ENCODE measurements at places on chromosomes 7 and 10. TPM values are rescaled to one million over a fixed set of nuclear protein-coding genes. Genes with fewer than 3 reads are reported as not detected.

GRCh38 chr7:6231184-6231583 is 41.2 kb downstream of the CYTH3 start:
- DNase-seq = no peak

DNA sequence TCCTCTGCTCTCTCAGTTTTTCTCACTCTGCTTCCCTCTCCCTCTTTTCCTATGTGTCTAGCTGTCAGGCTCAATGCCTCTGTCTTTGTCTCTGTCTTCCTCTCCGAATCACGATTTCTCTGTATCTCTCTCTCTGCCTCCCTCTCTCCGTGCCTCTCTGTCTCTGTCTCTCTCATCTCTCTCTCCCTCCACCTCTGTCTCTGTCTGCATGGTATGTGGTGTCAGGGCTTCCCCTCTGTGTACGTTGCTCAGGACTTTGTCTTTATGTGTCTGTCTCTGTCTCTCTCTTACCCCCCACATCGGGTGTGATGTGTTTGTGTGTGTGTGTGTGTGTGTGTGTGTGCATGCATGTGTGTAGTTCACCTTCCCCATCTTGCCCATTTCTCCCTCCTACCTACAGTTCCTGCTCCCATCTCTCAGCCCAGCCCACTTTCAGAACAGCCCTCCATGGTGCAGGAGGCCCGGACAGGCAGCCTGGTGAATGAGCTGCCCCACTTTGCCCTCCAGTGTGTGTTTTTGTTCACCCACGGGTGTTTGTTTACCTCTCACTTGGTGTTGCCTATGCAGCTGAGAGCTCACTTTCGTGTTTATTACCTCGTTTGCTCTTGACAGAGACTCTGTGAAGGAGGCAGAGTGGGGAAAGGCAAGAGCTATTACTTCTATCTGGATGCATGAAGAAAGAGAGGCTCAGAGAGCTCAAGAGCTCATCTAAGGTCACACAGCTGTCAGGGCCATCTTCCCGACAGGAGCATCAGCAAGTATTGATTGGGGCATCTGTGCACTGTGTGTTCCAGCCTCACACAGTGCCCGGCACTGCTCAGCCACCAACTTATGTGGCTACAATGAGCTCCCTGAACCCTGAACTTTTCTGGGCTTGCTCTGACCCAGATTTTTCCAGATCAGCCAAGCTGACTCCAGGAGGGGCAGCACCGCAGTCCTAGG is 163.5 kb upstream of the ZMIZ1 start:
- no peak for DNase-seq

Gene CPA5
- not detected for total RNA-seq

Gene SLC29A4
- 6.9 TPM for total RNA-seq

Gene RTKN2
- 22.1 TPM for total RNA-seq

- DNase-seq = no peak
Observed at GRCh38 chr7:134740376-134740775, 39.1 kb upstream of the CALD1 start.

DNA sequence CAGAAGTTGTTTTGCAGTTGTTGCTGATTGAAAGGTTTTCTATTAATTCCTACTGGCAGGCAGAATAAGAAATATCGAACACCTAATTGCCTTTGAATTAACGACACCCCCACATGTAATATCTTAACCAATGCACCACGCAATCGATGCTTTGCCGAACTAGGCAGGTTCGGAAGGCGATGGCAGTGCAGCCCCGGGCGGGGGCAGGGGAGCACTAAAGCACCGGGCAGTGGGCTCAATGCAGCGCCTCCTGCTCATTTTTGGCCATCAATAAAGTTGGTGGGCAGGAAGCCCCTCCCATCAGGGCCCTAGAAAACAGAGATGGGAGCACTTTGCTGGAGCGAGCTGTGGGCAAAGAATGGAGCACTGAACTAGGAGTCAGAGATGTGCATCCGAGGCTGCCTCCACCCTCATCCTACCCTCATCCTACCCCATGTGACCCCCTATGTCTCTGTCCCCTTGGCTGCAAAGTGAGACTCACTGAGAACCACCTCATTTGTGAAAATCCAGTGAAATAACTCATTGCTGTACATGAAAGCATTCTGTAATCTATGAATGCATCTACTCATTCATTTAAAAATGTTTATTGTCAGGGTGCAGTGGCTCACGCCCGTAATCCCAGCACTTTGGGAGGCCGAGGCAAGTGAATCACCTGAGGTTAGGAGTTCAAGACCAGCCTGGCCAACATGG is 19.6 kb upstream of the CHST15 start:
- no peak for DNase-seq

GRCh38 chr7:96179837-96180236 is 142.1 kb downstream of the SLC25A13 start:
- DNase-seq = no peak

DNA sequence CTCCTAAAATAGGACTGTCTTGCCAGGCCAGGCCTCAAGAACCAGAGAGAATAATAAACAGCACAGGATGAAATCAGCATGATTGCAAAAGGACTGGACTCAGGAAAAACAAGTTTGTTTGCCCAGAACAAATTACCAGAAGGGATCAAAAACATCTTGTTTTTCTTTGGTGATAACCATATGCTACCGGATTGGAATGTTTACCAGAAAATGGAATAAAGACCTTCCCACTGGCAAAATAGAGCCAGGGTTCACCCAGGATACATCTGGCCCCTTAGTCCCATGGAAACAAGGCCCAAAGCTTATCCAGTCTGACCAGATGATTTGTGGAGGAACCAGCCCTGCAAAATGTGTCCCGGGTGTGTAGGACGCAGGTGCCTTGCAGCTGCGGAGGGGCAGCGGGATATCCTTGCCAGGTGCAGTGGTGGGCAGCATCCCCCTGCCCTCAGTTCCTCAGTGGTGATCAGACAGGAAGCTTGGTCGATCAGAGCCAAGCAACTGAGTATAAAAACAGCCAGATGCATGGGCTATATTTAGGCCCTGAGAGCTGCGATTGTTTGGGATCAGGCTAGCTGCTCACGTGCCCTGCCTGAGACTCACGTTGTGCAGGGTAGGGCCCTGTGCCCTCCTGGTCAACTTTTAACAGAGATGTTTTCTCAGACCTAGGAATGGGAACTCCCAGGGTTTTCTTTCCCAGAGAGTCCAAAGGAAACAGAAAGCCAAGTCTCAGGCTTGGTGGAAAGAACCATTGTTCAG is 4.6 kb upstream of the ZNF22 start:
- peak; percentile 38 for DNase-seq

- DNase-seq = no peak
Observed at GRCh38 chr10:124323111-124323725, 95.5 kb downstream of the OAT start.

Gene PKD2L1
- total RNA-seq = 0.20 TPM

- DNase-seq = no peak
Observed at GRCh38 chr10:99775850-99776249, 6.6 kb upstream of the ABCC2 start.

Gene CRTAC1
- 0.91 TPM for total RNA-seq

DNA sequence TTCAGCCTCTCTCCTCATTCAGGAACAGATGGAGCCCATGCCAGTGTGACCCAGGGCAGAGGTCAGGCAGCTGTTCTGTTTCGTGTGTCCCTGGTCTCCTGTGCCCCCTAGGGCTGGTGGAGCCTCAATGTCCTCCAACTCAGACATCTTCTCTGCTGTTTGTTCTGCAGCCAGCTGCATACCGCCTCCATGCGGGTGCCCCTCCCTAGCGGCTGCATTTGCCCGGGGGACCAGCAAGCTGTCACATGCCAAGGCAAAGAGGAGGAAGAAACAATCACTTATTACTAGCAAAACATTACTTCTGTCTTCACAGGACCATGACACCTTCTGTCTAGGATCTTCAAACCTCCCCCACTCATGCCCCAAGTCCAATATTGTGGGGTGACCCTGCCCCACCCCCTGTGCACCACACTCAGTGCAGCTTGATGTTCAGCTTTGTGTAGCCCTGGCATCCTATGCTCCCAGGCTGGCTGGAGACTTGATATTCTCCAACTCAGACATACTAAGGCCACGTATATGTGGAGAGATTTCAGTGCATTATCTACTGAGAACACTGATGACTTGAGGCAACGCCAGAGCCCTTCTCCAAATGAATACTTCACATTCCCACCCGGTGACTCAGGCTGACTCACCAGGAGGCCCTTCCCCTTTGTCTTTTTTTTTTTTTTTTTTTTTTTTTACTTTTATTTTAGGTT is 188.9 kb downstream of the SKIDA1 start:
- DNase-seq = peak; percentile 62

GRCh38 chr7:47475880-47476227 is 106.1 kb downstream of the TNS3 start:
- DNase-seq = no peak

- no peak for DNase-seq
Observed at GRCh38 chr10:7306147-7306546, 104.7 kb downstream of the SFMBT2 start.

DNA sequence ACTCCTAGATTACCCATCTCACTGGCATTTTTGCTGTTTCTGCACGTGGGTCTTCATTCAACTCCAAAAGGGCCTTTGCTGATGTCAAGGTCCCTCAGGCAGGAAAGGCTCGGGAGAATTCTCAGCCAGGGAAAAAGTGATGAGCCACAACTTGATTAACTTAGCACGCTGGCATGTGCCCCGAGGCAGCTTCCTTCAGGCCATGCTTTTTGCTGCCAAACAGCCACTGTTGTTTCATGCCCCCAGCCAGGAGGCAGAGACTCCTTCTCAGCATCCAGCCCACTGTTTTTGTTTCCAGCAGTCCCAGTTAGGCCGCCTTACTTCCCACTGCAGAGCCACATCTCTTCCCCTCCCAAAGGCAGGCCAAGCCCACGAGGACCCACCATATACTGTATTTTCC is 266.5 kb upstream of the YAE1 start:
- no peak for DNase-seq

DNA sequence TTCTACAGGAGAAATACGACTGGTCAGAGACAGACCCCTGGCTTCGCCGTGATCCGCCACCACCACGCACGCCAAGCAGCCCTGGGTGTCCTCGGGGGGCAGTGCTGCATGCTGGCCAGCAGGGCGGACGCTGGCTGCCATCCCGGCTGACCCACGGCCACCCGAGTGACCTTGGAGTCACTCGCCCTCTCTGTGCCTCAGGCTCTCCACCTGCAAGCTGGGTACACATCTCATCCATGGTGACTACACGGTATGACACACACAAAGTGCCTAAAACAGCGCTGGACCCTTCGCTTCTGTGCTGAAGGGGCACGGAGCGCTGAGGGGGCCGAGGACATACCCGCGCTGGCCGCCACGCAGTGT is 62.0 kb upstream of the RNF32 start:
- peak; percentile 58 for DNase-seq

Gene CDC14C
- total RNA-seq = not detected

Gene SUFU
- total RNA-seq = 9.4 TPM

Gene TMEM176B
- 1.2 TPM for total RNA-seq

Gene FKBP9
- 9.9 TPM for total RNA-seq

DNA sequence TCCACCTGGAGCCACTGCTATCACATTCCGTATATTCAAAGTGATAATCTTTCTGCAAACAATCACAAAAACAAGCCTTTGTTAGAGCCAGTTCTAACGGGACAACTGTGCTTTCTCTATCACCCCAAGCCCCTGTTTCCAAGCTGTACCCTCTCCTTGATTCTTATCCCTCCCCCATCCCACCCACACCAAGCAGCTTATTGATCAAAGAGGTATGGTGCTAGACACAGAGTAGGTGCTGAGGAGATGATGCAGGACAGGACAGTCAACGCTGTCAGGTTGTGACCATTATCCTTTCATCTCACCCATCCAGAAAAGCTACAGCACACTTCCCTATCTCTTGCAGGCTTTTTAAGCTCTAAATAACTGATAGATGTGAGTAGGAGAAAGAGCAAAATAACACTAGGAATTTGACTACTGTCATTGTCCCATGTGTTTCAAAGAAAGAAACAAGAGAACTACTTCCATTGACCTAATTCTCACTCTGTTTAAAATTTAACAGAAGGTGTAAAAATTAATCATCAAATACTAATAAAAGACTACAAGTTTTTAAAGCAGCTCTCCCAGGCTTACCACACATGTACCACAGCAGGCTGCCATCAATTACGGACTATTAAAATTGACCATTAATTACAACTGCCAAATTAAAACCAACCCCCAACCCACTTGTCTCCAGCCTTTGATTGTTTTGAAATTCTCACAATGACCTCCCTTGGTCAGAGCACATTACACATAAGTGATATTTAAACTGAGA is 94.3 kb downstream of the ELAPOR2 start:
- no peak for DNase-seq

Gene CRPPA
- 0.71 TPM for total RNA-seq

Gene SLC13A4
- total RNA-seq = 3.7 TPM

Gene HOXA7
- not detected for total RNA-seq

- DNase-seq = no peak
Observed at GRCh38 chr7:69078997-69079769, 519.1 kb upstream of the AUTS2 start.

GRCh38 chr7:31362401-31362800 is 21.9 kb upstream of the NEUROD6 start:
- DNase-seq = no peak

- no peak for DNase-seq
Observed at GRCh38 chr10:84521468-84521867, 193.1 kb downstream of the CCSER2 start.

Gene CDHR3
- 5.9 TPM for total RNA-seq

Gene ANKRD1
- not detected for total RNA-seq

GRCh38 chr7:157520249-157520648 is 183.4 kb downstream of the DNAJB6 start:
- DNase-seq = no peak

Gene OR13A1
- total RNA-seq = not detected

Gene OR9A2
- not detected for total RNA-seq

DNA sequence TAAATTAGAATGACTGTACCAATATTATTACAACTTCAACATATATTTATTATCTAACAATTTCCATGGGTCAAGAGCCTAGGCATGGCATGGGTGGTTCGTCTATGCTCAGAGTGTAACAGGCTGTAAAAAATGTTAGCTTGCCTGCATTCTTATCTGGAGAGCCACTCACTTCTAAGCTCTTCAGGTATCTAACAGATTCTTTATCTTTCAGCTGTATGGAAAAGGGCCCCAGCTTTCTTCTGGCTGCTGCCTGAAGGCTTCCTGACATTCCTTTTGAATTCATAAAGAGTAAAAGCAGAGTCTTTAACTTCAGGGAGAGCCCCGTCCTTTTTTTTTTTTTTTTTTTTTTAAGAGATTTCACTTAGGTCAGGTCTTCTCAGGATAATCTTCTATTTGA is 648.8 kb downstream of the NXPH1 start:
- no peak for DNase-seq

Gene AGBL3
- total RNA-seq = 1.9 TPM

- no peak for DNase-seq
Observed at GRCh38 chr7:8362723-8363369, 70.6 kb upstream of the NXPH1 start.
